ENCODE measurements at places on chromosomes 12 and 14. TPM values are rescaled to one million over a fixed set of nuclear protein-coding genes. Genes with fewer than 3 reads are reported as not detected.

Gene PDZRN4
- total RNA-seq = 47.1 TPM

DNA sequence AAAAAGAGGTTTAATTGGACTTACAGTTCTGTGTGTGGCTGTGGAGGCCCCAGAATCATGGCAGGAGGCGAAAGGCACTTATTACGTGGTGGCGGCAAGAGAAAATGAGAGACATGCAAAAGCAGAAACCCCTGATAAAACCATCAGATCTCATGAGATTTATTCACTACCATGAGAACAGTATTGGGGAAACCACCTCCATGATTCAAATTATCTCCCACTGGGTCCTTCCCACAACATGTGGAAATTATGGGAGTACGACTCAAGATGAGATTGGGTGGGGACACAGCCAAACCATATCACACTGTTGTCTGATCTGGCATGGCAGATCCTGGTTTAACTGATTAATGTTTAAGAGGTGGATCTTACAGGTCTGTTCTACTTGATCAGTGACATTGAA lies 5.6 kb downstream of the DDX47 start:
- no peak for DNase-seq

- no peak for DNase-seq
Measured at GRCh38 chr14:35401422-35402265, 2.9 kb downstream of the NFKBIA start.

GRCh38 chr12:62211510-62211909 lies 48.7 kb upstream of the USP15 start:
- no peak for DNase-seq

- DNase-seq = no peak
Measured at GRCh38 chr14:102020058-102020971, 55.9 kb downstream of the DYNC1H1 start.

Measured in esophagus muscularis mucosa (tissue), 4 donors.